ENCODE measurements at places on chromosomes 13 and 19. TPM values are rescaled to one million over a fixed set of nuclear protein-coding genes. Genes with fewer than 3 reads are reported as not detected.

The VSTM2B gene
- 0.17 TPM for total RNA-seq

The CEACAM3 gene
- 0.78 TPM for total RNA-seq

The LPAR6 gene
- 34.9 TPM for total RNA-seq

The MYO16 gene
- 0.20 TPM for total RNA-seq

DNA sequence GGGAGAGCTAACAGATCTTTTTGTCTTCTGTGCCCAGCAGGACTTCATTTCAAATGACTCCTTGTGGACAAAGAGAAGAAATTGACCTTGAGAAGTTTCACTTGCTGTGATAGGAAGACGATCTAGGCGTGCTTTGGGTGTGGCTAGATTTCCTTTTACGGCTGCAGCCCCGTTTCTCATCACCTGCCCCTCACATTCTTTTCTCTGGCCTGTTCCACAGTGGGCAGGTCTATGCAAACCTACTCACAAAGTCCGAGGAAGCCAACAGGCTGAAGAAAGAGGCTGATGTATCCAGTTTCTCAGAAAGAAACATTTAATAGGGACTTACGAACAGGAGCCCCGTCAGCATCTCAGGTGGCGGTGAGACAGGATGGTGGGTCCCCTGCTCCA, 231.8 kb downstream of the FGF9 start:
- DNase-seq = no peak

DNA sequence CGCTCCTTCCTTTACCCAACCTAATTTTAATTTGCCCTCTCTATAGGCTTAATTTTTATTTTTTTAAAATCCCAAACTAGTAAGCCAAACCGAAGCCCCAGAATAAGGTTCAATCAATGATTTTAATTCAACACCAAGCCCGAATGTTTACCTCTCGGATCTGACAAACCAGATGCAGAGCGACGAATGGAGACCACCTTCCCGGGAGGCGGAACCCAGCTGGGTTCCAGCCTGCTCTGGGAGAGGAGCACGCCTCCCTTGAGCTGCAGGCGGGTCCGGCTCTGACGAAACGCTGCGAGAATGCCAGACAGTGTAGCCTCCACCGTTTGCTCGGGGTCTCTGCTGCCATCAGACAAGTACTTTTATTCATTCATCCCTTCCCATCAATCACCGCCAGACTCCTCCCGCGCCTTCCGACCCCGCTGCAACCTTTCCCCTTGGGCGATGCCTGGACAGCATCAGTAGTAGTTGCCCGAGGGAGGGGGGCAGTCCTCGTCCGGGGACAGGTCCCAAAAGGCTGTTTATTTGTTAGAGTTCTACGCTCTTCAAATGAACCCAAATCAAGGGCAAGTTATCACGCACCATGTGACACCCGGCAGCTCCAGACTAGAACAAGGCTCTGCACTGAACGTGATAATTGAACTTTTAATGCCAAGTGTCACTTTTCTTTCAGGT, 752 bp upstream of the EDNRB start:
- DNase-seq = peak; percentile 24

DNA sequence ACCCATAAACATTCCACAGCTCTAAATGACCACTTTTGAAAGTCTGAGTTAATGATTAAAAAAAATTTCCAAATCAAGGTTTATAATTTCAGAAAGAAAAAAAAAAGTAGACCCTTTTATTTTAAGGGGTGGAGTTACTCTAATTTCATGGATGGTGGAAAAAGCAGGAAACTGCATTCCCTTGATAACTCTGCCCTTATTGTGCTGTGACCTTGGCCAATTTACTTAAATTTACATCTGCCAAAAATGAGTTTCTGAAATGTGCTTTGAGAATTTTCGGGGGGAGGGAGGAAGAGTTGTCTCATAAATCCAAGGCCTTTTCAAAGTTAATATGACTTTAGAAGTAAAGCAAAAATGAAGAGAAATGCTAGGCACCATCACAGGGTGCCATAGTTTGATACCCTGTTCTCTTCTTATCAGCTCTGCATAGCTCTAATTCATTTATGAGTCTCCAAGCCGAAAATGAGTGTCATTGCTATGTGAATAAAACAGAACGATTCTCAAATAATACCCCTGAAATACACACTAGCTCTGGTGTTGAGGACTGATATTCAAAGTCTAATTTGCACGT, 367.0 kb downstream of the DACH1 start:
- DNase-seq = no peak

DNA sequence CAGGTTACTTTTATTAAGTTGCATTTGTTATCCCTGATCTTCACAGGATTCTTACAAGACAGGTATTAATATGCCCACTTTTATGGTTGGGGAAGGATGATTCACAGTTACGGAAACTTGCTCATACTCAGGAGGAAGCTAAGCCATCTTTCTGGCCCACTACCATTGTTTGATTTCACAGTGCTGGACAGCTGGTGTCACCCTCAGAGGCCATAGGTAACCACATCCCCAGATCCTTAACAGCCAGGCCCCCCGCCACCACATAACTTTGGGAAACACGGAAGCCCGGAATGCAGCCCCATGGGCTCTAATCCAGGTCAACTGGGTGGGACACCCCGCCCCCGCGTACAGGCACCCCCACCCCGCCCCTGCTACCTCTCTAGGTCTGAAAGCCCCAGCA, 119.7 kb downstream of the IRS2 start:
- DNase-seq = no peak
